ENCODE measurements at places on chromosomes 1 and 21.

DNA sequence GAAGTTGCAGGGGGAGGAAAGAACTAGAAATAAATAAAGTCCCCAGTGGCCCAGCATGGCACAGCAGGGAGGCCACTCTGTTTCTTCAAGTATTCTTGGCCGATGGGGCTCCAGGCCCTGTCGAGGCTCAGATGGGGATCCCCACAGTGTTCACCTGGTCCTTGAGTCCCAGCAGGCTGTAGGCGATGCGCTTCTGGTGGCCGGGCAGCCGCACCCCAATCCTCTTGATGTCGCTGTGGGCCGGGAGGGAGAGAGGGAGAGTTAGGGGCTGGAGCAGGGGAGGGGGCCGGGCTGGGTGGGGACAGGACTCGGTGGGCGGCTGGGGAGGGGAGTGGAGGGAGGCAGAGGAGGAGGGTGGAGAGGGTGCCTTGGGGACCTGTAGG is 30.8 kb downstream of the EPHA2 start:
- DNase-seq = no peak

- no peak for DNase-seq
These were observed 2.8 kb upstream of the TFF2 start for GRCh38 chr21:42353623-42354022.

GRCh38 chr21:31132574-31133242 is 94.4 kb upstream of the KRTAP19-8 start:
- no peak for DNase-seq

- DNase-seq = no peak
These were observed 44.5 kb downstream of the HIVEP3 start for GRCh38 chr1:41874151-41874719.

DNA sequence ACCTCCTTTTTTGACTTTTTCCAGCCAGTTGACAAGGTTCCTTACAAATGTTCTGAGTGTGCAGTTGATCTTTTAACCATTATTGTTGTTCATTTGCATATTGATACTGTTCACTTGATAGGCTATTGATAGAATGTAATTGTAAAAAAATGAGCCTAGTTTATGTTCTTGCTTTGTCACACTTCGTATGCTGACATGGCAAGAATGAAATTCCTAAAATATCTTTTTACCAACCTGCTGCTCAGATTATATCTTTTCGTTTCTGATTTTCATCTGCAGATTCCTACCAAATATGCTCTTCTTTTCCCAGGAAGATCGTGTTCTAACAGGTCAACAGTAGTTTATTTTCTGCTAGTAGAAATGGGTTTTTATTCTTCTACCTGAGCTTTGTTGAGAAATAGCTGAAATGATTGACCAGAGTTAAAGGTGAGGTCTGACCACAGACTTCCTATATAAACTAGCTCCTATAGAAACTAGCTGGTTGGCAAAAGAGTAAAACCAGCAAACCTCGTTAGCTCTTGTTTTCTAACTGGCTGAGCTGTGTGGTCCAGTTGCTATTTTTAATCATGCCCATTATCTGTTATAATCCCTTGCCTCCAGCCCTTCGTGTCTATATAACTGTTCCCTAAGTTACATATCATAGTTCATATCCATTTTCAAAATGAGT is 174.8 kb downstream of the HS2ST1 start:
- DNase-seq = no peak

GRCh38 chr1:178371235-178371634 is 125.5 kb downstream of the CLEC20A start:
- peak; percentile 32 for DNase-seq

- no peak for DNase-seq
These were observed 66.1 kb downstream of the FASLG start for GRCh38 chr1:172724765-172725613.

DNA sequence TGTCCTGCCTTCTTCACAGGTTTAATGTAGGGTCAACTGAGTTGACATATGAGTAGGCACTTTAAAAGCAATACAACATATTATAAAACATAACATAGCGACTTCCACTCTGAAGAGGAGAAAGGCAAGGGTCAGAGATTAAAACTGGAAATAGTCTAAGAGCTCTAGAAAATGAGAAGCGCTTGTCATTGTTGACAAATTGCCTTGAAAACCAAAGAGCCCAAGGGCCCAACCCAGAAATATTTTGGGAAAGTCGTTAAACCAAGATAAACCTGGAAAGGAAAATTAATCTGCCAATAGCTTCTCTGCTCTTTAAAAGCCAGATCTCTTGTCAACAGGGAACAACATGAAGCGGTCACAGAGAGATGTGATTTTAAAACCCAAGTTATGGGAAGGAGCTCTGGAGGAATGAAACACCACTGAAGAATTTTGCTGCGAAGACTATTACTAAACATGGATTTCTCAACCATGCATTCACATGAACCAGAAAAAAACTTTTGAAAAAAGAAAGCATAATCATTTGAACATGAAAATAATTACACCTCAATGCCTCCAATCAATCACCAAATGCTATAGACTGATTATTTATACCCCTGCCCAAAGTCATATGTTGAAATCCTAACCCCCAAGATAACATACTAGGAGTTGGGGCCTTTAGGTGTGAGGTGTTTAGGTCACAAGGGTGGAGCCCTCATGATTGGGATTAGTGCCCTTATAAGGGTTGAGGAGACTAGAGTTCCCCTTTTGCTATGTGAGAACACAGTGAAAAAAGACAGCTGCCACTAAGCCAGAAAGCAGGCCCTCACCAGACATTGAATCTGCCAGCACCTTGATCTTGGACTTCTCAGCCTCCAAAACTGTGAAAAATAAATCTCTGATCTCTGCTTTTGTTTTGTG is 33.0 kb upstream of the MTF1 start:
- no peak for DNase-seq

DNA sequence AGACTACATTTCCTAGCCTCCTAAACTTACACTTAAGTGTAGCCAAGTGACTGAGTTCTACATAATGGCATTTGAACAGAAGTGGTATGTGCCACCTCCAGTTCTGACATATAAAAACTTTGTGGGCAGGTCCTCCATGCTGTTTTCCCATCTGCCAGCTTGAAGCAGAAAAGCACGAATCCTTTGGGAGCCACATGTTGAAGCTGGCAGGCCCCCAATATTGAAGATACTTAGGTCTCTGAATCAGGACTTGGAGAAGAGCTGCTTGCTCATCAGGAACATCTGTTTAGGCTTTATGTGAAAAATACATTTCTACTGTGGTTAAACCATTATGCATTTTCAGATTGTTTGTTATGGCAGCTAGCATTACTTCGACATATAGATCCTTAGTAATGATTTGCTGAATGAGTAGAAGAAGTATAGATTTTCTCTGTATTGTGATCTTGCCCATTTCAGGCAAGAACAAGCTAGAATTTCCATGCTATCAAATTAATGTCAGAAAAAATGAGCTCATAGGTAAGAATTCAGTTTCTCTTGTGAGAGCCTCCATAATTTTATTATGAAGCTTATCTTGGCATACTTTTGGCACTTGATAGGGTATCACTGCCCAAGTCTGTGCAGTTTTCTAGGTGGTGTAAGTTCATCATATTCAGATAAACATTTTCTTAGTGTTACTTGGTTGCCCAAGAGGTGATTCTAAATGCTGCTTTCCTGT is 68.4 kb downstream of the GDAP2 start:
- no peak for DNase-seq

GRCh38 chr1:164601399-164602100 is 42.6 kb downstream of the PBX1 start:
- no peak for DNase-seq

DNA sequence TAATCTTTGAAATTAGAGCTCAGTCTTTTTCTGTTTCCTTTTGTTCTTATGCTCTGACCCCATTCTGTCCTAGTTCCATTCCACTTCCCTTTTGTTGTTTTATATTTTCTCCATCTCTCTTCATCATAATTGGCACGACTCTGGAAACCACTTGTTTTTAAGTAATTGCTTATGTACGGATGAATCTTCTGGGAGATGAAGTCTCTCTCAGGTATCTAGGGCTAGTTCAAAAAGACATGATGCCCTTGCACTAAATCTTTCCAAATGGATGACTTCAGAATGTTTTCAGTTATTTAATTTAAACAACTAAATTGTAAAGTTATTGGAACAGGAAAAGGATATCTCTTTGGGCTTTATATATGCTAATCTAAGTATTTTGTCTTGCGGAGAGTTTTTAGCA is at the start of gene OR6F1:
OR6F1 (minus strand) TSS at position 101 of the 400 bp plus-strand sequence. CDS start 3,891 bp downstream, outside the sequence.
- no peak for DNase-seq

GRCh38 chr1:77888081-77888780 is at the start of gene NEXN:
TSS of gene NEXN (plus strand) at chr1:77888624. CDS start at chr1:77916107, 27,483 bp downstream.
- peak; percentile 21 for DNase-seq

GRCh38 chr1:27307874-27308598 is 13.9 kb upstream of the TMEM222 start:
- no peak for DNase-seq
